MCF 10A (cell line): ENCODE measurements at places on chromosomes 4 and X.

DNA sequence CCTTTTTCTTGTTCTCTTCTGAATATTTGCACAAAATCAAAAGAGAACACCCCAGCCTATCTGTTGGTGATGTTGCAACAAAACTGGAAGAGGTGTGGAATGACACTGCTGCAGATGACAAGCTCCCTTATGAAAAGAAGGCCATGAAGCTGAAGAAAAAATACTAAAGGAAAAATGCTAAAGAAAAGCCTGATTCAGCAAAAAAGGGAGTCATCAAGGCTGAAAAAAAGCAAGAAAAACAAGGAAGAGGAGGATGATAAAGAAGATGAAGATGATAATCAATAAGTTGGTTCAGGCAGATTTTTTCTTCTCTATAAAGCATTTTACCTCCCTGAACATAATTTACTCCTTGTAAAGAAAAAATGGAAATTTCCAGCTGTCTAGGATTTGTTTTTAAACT, 1538.8 kb downstream of the RPA4 start:
- DNase-seq, result no peak

GRCh38 chr4:153521478-153521877, 55.3 kb downstream of the TMEM131L start:
- no peak for DNase-seq

- peak; percentile 74 for DNase-seq
These were observed 40.4 kb upstream of the PAPSS1 start for GRCh38 chr4:107760281-107760947.

DNA sequence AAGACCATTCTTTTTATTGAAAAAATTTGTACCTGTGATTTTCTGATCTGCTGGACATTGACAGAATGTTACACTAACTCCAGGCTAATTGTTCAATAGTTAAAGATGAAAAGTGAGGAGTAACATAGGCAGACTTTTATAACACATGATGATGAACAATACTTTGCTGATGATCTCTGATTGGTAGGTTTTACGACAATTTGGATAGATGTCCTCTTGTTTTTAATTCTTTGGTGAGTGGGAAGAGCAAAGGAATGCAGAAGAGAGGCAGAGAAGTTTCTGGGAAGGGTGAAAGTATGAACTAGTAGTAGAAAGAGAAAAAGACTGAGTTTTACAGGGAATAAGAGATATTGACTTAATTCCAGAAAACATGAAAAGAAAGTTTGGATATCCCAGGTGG, 267.3 kb upstream of the HAND2 start:
- no peak for DNase-seq

- no peak for DNase-seq
These were observed 104.1 kb downstream of the PHOX2B start for GRCh38 chr4:41644288-41644914.

GRCh38 chr4:94341481-94342370, 910 bp downstream of the HPGDS start:
- no peak for DNase-seq
